Stimulated activated CD4-positive, alpha-beta T cell treated with anti-CD3 and anti-CD28 coated beads, Interleukin-12 subunit alpha, Interleukin-12 subunit beta, amount 100 ng/mL, for 4 hours (primary cell): ENCODE measurements at places on chromosomes 2 and 18.

DNA sequence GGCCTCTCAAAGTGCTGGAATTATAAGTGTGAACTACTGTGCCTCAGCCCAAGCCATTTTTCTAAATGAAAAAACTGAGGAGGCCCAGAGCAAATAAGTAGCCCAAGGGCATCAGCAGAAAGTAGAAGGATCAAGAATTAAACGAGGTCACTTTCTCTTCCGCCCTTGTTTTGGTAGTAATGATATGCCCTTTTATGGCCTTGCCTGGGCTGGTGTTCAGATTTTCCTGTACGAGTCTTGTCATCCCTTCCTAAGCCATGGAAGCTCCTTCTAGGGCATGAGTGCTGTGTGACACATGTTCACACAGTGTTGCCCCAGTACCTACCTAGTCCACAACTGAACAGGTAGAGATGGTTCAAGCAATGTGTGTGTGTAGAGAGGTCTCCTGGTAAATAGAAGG is 6.6 kb downstream of the HPCAL1 start:
- no peak for DNase-seq

- no peak for DNase-seq
Observed at GRCh38 chr2:203412546-203413331, 84.5 kb downstream of the ABI2 start.

DNA sequence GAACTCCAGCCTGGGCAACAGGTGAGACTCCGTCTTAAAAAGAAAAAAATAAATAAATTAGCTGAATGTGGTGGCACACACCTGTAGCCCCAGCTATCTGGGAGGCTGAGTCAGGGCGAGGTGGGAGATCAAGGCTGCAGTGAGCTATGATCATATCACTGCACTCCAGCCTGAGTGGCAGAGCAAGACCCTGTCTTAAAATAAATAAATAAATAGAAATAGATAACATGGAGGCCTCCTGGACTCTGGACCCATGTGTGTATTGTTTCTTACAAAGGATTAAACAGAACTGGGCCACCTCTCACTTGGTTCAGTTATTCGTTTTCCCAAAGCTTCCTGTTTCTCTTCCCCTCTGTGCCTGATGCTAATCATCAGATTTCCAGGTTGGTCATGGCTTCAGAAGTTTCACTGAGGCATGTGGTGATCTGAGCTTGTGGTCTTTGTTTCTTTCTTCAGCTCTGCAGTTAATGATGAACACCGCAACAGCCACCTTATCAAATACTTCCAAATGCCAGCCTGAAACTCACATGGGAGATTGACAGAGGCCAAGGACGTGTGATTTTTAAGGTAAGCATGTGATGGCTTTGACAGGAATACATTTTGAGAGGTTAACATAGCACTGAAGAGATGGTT is 83.3 kb upstream of the MAP4K4 start:
- no peak for DNase-seq

GRCh38 chr2:34280606-34281005 is 681.5 kb upstream of the FAM98A start:
- no peak for DNase-seq

- DNase-seq: no peak
Observed at GRCh38 chr2:42648796-42649195, 80.4 kb downstream of the MTA3 start.

DNA sequence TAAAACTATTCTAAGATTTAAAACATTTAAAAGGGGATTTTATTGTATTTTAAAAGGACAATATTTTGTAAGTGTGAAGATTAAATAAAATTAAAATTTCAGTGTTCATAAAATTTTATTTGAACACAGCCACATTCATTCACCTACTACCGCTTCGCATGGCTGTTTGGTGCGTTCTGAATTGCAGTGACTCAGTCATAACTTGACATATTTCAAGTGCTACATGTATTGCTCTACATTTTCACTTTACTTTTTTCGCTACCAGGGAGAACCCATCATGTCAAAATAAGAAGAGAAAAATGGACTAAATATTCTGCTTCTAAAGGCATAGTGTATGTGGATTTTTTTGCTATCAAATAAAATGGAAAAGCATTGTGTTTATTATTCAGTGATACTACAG is 8.7 kb downstream of the PTH2R start:
- no peak for DNase-seq

DNA sequence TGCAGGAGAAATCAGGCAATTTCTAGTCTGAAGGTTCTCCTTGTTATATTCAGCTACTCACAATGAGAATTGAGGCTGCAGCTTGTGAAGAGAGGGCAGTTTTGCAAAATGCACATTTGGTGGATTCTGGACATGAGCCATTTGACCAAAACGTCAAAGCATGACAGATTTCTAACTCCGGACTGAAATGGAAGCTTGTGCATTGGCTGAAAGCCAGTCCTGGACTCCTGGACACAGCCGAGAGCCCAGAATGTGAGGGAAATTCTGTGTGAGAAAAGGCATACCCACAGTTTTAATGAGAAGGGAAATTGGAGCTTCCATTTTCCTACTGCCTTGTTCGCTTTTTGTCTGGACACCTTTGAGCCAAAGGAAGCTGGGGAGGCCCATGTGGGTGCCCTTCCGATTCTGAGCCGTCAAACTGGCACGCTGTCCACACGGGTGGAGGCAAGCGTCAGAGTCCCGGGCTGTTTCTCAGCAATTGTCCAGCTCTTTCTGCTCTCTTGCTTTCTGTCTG is 23.7 kb upstream of the ROCK2 start:
- no peak for DNase-seq

DNA sequence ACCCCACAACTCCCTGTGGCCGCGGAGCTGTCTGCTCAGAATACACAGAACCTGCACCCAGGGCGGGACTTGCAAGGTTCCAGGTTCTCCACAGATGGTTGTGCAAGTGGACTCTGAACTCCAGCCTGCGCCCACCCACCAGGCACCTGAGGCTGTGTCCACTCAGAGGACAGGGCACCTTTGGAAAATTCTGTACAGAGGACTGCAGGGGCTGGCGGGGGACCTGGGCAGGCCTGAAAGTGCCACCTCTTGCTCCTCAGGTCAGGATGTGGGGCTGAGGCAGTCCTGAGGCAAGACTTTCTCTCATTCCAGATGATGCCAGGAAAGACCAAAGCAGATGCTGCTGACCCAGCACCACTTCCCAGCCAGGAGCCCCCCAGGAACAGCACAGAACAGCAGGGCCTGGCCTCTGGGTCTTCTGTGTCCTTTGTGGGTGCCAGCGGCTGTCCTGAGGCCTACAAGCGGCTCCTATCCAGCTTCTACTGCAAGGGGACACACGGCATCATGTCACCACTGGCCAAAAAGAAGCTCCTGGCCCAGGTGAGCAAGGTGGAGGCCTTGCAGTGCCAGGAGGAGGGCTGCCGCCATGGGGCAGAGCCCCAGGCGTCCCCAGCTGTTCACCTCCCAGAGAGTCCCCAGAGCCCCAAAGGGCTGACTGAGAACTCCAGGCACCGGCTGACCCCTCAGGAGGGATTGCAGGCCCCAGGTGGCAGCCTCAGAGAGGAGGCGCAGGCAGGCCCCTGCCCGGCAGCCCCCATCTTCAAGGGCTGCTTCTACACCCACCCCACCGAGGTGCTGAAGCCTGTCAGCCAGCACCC is 14.4 kb downstream of the ARID5A start:
- DNase-seq: no peak

- no peak for DNase-seq
Observed at GRCh38 chr2:147595200-147595599, 249.6 kb upstream of the ACVR2A start.

DNA sequence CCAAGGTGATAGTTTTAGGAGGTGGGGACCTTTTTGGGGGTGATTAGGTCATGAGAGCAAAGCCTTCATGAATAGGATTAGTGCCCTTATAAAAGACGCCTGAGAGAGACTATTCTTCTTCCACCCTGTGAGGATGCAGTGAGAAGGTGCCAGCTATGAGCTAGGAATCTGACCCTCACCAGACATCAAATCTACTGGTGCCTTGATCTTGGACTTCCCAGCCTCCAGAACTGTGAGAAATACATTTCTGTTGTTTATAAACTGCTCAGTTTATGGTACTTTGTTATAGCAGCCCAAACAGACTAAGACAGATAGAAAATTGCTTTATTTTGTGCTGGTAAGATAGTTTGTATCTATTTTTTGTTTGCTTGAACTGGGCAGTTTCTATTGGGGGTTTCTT is 40.1 kb downstream of the PHLPP1 start:
- no peak for DNase-seq

GRCh38 chr2:148523315-148523714 is 121.2 kb upstream of the EPC2 start:
- no peak for DNase-seq

DNA sequence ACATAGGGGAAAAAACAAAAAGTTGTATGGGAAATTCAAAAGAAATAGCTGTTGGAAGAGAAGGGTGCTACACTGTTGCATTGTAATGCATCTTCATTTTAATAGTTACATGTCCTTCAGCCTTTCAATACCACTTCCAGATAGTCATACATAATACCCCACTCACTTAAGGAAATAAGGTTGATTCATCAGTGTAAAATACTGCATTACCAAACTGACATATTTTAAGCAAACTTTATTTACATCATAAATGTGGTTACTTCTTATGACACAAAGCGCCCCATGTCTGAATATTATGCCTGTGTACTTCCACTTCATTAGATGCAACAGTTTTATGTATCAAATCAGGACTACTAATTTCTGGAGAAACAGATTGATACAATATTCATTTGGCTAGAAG is 4.5 kb downstream of the RBMS1 start:
- DNase-seq: no peak

- DNase-seq: no peak
Observed at GRCh38 chr2:233470011-233470687, 96.4 kb downstream of the USP40 start.

GRCh38 chr2:240913810-240914644 is 7.9 kb downstream of the CROCC2 start:
- peak; percentile 62 for DNase-seq

DNA sequence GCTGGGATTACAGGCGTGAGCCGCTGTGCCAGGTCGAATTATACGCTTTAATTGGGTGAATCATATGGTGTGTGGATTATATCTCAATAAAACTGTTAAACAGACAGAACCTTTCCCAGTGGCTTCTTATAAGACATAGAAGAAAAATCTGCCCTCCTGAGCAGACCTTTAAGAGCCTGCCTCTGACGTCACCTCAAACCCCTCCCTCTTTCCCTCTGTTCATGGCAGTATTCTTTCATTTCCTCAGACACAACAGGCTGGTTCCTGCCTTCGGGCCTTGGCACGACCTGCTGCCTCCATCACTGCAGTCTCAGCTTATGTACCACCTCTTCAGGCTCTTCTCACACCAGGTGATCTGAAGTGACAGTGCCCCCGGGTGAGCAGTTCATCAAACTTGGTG is 14.0 kb upstream of the PDIA6 start:
- DNase-seq: no peak

DNA sequence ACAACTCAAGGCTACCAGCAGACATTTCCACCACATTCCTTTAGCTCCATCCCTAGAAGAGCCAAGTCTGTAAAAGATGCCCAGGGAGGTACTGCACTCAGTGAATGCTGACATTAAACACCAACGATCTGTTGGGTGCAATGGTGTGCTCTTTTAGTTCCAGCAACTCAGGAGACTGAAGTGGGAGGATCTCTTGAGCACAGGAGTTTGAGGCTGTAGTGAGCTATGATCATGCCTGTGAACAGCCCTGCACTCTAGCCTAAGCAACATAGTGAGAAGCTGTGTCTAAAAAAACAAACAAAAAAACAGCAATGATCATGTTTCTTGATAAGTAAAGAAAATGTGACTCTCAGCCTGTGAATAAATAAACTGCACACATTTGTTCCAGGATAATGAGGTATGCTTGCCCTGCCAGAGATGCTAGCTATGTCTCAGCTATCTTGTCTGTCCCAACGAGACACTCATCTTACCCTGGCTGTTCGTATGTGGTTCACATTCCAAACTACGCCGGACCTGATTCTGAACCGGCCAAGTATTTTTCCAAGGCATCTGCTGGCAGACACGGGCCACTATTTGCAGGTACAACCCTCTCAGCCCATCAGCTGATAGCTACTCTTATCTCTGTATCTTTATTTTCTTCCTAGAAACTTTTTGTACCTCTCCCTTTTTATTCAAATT is 21.8 kb downstream of the TMEM182 start:
- no peak for DNase-seq

- DNase-seq: no peak
Observed at GRCh38 chr2:238985041-238985729, 137.3 kb downstream of the TWIST2 start.

DNA sequence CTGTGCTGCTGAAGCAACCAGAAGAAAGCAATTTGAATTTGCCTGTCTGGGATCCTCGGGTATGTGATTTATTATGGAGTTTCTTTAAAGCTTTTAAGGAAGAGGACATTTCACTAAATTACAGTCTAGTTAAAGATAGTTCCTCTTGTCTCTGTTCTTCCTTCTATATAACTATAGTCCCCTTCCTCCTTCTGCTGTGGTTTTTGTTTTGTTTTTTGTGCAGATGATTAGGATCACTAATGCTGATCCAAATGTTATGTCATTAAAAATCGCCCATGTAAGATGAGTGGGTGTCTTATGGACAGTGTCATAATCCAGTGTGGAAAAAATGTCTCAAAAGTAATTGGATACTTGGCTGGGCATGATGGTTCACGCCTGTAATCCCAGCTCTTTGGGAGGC is 24.7 kb downstream of the PAPOLG start:
- no peak for DNase-seq

GRCh38 chr18:49094136-49094535 is 143.4 kb upstream of the SMAD7 start:
- DNase-seq: no peak

DNA sequence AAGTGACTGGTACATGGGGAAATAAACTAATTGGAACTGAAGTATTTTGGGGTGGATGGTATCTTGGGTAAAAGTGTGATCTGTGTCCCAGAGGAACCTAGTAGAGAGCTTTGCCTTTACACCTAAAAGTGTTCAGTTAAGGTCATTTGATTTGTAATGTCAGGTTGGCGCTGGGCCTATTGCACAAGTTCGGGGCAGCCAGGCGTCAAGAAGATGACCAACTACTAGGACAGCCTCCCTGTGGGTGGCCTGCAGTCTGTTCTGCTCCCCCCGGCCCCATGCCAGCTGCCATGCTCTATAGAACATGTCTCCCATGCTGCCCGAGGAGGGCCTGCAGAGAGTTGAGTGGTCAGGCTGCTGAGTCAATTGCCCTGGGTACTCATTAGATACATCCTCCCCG is 10.1 kb downstream of the RRM2 start:
- DNase-seq: no peak

GRCh38 chr2:1593371-1594122 is 150.8 kb downstream of the PXDN start:
- DNase-seq: no peak

DNA sequence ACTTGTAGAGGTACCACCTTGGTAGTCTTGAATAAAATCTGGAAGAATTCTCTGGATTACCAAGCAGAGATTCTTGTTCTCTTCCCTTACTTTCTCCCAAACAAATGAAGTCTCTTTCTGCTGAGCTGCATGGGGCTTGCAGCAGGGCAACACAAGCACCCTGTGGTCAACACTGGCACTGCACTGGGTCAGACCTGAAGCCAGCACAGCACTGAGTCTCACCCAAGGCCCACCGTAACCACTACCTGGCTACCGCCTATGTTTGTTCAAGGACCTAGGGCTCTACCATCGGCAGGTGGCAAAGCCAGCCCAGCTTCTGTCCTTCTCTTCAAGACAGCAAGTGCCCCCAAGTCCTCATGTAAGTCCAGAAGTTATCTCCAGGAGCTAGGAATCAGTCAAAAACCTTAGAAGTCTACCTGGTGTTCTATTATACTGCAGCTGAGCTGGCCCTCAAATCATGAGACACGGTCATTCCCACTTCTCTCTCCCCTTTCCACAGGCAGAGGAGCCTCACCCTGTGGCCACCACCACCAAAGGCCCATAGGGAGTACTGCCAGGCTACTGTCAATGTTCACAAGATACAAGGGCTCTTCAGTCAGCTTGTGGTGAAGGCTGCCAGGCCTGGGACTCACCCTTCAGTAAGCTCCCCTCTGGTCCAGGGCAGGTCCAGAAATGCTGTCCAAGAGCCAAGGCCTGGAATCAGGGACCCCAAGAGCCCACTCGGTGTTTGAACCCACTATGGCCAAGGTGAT is 18.4 kb downstream of the VPS54 start:
- no peak for DNase-seq
